ENCODE measurements at places on chromosomes 3 and 15.

- DNase-seq, result no peak
Measured at GRCh38 chr3:64088408-64089205, 65.3 kb upstream of the PSMD6 start.

DNA sequence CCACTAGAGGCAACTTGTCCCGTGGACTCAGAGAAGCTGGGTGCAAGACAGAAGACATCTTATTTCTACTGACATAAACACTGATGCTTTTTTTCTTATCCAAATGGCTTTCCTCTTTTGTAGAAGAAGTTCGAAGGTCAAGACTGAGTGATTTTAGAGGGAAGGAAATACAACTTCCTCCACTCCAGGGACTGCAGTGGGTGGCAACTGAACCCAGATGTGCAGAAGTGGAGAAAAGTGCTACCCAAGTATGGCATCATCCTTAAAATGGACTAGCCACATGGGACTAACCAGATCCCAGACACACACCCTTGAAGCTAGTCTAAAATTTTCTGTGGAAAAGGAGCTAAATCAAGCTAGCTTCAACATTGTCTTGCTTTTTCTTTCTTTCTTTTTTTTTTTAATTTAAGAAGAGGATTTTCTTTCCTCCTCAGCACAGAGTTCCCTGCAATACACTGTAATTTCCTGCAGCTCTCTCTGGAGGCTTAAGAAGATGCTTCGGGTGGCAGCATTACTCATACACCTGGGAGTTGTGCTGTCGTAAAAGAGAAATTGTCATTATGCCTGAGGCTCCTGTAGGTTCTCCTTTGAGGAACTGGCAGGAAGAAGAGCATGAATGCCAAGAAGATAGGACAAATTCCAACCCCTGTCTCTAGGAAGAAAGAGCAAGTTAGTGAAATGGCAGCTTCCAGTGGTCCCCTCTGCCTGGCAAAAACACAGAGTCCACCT, 3.8 kb upstream of the FRMD4B start:
- DNase-seq, result no peak

- DNase-seq, result no peak
Measured at GRCh38 chr15:74830868-74831267, 4.4 kb downstream of the CPLX3 start.

DNA sequence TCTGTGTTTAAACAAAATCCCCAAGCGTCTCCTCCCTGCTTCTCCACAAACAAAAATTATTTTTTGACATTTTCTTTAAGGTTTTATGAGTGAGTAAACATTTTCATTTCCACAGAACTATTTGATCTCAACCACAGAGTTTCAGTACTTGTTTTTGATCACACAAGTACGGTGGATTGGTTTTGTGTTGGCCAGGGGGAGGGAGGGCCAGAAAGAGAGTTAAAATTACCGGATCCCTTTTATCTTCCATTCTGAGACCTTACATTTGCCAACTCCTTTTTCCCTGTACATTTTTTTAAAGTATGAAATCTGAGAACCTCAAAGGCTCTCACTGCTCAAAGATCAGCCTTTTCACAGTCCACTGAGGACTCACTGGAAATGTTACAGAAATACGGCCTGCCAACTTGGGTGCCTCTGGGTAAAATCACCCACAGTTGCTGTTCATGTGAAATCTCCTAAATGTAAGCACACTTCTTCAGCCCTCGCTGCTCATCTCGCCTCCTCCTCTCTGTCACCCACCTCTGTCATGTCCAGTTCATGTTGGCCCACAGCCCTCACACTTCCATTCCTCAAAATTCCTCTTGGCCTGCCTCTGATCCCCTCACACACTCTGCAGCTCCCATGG, 1.7 kb downstream of the HOMER2 start:
- DNase-seq, result no peak

- DNase-seq, result no peak
Measured at GRCh38 chr3:29353807-29354206, 72.9 kb downstream of the RBMS3 start.

DNA sequence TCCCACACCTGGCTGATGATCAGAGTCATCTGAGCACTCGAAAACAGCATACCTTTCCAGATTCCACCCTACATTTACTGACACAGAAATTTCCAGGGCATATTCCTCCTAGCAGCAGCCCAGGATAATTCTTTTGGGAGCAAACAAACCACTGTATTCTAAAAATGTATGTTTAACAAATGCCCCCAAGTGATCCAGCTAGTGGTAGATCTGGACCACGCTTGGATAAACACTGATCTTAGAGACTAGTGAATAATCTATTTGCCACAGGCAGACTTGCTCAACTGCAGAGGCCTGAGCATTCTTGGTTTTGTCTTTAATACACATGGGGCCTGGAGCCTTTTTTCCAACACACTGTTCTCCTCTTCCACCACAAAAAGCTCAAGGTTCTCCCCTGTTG, 89.6 kb downstream of the TM4SF4 start:
- DNase-seq, result no peak

GRCh38 chr3:180571831-180572598, 29.9 kb upstream of the TTC14 start:
- DNase-seq, result no peak

GRCh38 chr3:172582712-172583111, 59.5 kb upstream of the TNFSF10 start:
- no peak for DNase-seq

DNA sequence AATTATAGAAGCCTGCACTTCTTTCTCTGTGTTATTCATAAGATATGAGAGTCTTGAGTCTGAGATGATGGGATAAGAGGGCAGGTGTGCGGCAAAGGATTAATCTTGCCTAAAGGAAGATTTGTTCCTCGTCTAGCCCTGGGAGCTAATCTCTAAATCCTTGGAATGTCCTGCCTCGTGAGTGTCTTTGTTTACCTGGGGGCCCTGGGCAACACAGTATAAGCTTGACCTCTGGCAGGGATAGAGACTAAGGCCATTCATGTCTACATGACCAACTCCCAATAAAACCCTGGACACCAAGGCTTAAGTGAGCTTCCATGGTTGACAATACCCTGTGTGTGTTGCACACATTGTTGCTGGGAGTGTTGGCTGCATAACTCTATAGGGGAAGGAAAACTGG, 3.2 kb upstream of the AGBL1 start:
- no peak for DNase-seq

DNA sequence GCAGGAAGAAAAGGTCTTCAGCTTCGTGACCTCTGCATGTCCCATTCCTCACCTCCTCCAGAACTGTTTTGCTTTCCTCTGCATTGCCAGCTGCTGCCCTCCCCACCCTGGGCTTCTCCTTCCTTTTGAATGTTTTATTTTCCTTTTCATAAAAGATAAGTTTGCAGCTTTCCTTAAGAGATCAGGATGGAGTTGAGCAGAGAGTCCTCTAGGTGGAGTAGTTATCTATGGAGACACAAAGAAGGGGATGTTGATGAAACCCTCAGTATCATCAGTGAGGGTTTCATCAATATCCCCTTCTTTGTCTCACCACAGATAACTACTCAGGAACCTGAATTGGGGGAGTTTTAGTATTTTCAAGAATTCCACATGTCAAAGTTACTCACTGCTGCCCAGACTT, 19.0 kb upstream of the SLC25A36 start:
- DNase-seq, result no peak

- no peak for DNase-seq
Measured at GRCh38 chr15:98009971-98010370, 49.5 kb downstream of the ARRDC4 start.

DNA sequence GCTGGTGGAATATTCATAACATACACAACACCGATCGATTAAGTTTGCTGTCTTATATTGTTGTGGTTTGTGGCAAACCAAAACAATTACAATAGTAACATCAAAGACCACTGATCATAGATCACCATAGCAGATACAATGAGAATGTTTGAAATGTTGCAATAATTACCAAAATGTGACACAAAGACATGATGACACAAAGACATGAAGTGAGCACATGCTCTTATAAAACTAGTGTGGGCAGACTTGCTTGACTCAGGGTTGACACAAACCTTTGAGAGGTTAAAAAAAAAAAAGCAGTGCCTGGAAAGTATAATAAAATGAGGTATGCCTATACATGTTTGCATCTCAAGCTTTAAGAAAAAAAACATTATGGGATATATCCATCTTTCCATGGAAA, 130.3 kb downstream of the NR1I2 start:
- DNase-seq, result no peak

- DNase-seq, result no peak
Measured at GRCh38 chr3:163043074-163043473, 1546.5 kb downstream of the OTOL1 start.

GRCh38 chr3:14016900-14017475, 107.7 kb downstream of the CHCHD4 start:
- DNase-seq, result no peak

GRCh38 chr15:90074916-90075315, 27.4 kb downstream of the IDH2 start:
- no peak for DNase-seq

DNA sequence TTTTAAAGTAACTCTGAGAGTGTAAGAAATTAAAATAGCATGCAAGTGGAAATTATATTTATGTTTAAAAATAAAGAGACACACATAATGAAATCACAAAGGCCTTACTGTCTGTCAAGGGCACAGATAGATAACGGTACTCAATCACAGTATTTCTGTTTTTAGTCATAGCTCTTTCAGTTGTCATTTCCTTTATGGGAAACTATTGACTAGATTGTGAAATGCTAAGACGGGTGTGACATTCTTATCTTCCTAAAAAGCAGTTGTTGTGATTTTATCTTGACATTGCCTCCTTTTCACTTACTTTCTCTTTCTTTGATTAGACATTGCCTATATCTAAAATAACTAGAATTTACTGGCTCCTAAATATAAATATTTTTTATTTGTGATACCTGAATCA, 100.1 kb upstream of the PLSCR5 start:
- no peak for DNase-seq

GRCh38 chr3:142628801-142629200, 32.6 kb downstream of the PLS1 start:
- DNase-seq, result no peak

- DNase-seq, result no peak
Measured at GRCh38 chr3:59258550-59259260, 208.9 kb upstream of the CFAP20DC start.

DNA sequence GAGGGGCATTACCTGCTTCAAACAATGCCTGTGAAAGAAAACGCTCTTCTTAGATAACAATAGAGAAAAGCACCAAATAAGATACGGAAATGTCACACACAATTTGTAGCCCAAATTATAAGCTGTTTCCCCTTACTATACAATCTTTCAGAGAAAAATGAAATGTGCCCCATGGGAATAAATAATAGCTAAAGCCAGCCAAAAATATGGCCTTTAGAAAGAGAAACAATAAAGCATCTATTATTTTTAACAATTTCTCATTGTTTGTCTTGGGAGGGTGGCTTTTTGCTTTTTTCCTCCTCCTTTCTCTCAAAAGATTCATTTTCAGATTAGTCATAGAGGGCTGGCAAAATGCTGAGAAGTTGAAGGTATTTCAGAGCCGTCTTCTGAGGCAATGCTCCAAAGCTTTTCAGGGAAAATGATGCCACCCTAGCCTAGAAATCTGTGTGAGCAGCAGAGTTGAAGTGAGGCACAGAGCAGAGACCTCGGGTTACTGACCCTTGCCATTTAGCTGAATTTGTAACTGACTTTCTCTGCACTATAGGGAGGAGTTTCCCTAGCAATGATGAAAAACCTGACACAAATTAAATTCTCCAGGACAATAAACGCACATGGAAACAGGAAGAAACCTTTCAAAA, 86.3 kb upstream of the PRICKLE2 start:
- no peak for DNase-seq

All from DMS79 (cell line).